Large intestine (tissue), 12 donors: ENCODE measurements at places on chromosomes 1 and 21. TPM values are rescaled to one million over a fixed set of nuclear protein-coding genes. Genes with fewer than 3 reads are reported as not detected.
A peak's percentile ranks its signal among the peaks of the same experiment; 100 is the strongest.

GRCh38 chr1:180854001-180854400 lies 58.7 kb upstream of the KIAA1614 start:
- DNase-seq = no peak

DNA sequence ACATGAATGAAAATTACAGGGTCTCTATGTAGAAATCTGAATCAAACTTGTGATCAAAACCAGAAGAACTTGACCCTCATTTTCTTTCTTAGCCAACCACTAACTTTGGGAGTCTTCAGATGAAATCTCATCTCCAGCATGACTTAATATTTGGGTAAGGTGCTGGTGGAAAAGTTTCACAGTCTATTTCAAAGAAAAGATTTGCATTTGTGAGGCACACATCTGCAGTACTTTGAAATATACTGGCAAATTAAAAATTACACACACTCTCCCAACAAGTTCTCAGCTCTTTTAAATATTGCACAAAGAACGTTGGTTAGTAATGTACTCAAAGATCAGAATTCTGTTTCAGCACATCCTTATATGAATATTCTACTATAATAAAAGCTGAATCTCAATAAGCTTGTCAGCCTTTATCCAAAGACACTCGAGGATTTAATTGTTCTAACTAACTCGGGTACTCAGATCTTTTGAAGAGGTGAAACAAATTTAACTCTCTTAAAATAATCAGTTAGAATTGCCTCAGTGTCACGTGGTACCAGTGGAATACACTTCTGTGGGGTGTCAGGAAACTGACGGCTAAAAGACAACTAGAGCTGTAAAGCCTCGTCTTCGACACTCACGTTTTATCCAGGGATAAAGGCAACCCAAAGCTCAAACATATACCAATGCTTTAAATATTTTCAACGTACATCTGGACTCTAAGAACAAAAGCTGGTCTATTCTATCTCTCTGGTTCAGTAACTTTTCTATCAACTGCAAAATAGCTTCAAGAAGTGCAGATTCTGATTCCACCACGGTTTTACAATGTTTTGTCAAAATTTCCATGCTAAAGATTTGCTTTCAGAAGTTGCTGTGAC lies 19.0 kb downstream of the SAMSN1 start:
- no peak for DNase-seq

DNA sequence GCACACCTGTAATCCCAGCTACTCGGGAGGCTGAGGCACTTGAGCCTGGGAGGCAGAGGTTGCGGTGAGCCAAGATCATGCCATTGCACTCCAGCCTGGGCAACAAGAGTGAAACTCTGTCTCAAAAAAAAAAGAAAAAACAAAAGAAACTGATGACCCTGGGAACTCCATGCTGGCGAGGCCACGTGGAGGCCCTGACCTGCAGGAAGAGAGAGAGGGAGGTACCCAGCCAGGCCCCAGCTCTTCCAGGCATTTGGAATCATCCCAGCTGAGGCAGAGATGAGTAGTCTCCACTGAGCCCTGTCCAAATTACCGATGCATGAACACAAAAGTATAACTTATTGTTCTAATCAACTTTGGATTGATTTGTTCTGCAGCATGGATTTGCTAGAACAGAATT lies 132.0 kb upstream of the ZBTB40 start:
- DNase-seq = no peak

Gene MYOCOS
- not detected for polyA plus RNA-seq

- DNase-seq = peak; percentile 81
Observed at GRCh38 chr1:186680245-186681061, at the start of gene PTGS2. Gene PTGS2 (minus strand): TSS chr1:186680423. CDS start chr1:186680290, 133 bp downstream.

DNA sequence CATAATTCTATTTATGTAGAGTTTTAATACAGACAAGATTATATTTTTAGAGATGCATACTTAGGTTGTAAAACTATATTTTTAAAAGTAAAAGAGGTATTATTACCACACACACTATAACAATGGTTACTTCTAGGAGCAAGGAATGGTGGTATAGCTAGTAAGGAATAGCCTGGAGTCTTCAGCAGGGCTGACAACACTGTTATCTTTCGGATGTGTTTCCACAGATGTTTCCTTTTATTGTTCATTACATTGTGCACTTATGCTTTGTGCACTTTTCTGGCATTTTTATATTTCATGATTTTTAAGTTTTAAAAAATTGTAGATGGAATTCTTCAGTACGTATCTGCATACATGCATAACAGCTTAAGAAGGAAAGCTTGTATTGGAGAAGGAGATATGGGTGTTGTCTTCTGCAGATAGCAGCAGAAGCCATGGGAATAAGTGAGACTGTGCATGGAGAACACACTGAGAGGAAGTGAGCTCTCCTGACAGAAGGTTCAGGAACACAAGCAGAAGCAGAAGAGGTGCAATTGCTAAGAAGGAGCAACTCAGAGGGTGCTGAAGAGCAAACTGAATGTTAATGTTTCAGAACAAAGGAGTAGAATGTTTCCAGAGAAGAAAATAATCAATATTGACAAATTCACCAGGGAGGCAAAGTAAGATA lies 91.8 kb downstream of the UCHL5 start:
- DNase-seq = no peak

DNA sequence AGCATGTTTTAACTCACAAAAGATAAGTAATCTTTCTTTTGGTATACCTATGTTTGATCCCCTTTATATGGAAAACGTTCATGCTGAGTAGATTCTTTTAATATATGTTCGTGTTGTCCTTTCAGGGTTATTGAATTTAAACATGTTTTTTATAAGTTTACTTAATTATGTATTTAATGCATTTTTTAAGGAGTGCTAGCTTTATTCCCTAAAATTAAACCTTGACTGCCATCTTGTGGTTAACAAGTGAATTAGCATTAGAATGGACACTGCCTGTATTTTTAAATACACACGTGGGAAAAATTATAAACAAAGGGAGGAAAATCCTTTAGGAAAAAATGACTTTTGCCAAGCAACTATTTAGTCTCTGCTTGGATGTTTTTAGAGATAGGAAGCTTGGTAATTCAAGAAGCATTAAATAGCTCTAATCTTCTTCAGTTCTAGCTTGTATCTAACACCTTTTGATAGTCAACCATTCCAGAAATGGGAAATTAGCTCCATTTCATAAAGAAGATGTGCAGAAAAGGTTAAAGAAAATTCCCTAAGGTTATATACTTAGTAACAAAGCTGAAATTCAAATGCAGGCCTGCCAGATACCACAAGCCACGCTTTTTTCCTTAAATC lies 43.0 kb downstream of the UBE2U start:
- peak; percentile 29 for DNase-seq

- DNase-seq = no peak
Observed at GRCh38 chr1:192524223-192524622, 51.4 kb upstream of the RGS1 start.

DNA sequence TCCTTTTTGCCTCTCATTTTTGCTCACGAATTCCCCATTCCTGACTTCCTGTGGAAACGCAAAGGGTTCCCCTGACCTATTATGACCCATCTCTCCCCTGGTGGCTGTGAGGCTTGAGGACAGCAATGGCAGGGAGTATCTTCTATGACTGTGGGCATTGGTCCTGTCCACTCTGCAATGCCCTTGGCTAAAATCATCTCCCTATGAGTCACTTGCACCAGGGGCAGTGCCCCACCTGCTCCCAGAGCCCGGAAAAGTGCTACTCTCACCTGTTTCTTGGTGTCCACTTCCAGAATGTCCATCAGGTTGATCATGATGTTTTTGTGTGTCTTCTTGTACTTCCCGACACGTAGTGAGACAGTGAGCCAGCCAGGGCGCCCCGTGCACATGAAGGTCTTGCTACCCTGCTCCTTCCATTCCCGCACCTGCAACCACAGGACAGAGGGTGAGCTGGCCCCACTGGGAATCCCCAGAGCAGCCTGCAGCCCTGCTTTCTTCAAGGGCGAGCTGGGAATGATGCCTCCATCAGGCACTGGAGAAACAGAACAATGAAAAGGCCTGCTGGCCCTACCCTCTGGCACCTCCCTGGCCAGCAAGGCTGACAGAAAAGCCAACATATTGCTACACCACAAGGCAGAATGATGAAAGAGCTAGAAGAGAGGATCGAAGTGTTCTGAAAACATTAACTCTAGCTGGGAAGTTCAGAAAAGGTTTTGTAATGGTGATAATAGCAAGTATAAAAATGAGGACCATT lies 3.5 kb downstream of the DHCR24 start:
- no peak for DNase-seq

Gene GJB3
- 0.21 TPM for polyA plus RNA-seq

DNA sequence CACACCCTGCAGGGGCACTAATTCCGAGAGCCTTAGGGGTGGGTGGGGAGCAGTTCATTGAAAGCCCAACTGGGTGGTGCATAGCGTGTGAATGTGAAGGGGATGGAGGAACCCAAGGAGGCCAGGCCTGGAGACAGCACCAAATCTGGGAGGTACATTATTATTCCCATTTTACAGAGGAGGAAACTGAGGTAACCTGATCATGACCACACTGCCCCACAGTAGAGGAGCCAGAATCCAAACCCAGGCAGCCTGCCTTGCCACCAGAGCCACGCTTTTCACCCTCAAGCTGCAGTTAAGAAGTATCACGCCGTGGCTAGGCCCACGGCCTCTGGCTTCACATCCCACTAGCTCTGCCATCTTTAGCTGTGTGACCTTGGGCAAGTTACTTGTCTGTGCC lies 633 bp upstream of the BSND start:
- DNase-seq = no peak

- DNase-seq = no peak
Observed at GRCh38 chr1:56797065-56797685, 22.0 kb downstream of the FYB2 start.

DNA sequence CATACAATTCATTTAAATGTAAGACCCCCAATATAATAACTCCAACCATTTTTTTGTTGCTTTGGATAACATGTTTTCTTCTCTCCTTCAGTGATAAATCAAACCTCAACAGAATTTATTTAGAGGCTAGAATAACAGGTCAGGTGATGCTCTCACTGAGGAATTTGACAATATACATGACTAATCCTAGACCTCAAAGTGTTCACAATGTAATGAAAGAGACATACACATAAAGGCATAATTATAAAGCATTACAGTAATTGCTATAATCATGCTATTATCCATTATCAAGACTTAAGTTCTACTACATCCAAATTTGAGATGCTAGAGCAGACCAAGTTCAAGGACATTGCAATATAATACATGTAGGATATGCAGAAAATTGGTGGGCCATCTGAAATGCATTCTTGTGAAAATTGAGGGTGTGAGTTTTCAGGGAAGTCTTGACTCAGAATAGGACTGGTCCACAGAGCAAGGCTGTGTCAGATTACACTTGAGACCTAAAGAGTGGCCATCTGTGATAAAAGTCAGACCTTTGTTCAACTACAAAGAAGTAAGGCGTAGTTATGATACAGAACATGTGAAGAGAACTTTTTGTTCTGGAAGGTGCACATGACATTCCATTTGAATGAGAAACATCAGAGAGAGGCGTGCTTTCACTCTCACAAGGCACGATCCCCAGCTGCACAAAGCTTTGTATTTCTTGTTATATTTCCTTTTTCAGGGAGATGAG lies 45.5 kb downstream of the UTP25 start:
- DNase-seq = no peak

DNA sequence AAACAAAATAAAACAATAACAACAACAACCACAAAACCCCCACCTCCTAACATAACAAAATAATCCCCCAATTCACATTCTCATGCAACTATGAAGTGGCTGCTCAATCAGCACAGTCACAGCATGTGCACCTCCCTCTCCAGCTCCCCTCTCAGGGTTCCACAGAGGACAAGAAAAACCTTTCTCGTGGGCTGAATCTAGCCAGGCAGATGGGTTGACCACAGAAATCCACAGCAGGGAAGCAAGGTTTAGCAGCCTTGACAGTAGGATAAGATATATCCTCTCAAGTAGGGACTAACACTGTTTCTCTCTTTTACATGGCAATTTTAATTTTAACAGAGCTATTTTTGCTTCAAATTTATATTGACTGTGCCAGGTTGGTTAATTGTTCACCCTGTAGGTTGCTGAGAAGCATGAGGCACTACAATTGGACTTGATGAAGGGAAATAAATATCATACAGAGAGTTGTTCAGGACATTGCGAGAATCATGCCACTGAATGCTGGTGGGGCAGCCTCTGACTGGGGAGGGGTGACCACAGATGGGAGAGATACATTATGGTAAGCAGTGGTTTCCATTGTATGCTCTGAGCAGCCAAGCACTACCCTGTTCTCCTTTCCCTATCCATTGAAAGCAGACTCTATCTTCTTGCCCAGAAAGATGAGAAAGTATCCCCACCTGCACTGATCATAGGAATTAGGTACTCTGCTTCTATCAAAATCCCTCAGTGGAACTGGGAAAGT lies 535.1 kb downstream of the DPYD start:
- DNase-seq = no peak

- DNase-seq = no peak
Observed at GRCh38 chr21:34779860-34780259, 111.1 kb downstream of the CLIC6 start.

DNA sequence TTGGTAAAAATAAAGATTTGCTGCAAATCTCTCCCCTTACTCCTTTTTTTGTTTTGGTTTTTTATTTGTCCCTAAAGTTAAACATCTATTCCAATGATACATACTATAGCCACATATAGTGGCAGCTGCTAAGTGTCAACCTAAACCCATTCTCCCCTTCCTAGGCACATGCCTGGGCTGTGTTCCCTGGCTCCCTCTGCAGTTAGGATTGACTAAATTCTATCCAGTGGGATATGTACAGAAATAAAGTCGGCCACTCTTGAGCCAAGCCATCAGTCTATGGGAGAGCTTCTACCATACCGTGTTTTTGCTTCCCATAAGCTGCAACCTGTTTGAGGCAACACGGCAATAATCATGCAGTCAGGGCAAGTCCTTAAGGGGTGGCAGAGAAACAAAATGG lies 23.6 kb downstream of the MCOLN3 start:
- no peak for DNase-seq

GRCh38 chr1:217660353-217661062 lies 29.4 kb downstream of the SPATA17 start:
- DNase-seq = peak; percentile 3

GRCh38 chr21:15065392-15066122 lies 757 bp upstream of the NRIP1 start:
- DNase-seq = peak; percentile 64

DNA sequence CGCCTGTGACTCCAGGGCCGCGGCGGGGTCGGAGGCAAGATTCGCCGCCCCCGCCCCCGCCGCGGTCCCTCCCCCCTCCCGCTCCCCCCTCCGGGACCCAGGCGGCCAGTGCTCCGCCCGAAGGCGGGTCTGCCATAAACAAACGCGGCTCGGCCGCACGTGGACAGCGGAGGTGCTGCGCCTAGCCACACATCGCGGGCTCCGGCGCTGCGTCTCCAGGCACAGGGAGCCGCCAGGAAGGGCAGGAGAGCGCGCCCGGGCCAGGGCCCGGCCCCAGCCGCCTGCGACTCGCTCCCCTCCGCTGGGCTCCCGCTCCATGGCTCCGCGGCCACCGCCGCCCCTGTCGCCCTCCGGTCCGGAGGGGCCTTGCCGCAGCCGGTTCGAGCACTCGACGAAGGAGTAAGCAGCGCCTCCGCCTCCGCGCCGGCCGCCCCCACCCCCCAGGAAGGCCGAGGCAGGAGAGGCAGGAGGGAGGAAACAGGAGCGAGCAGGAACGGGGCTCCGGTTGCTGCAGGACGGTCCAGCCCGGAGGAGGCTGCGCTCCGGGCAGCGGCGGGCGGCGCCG lies at the start of gene SIM2:
TSS of gene SIM2 (plus strand) at position 135 of the 565 bp plus-strand sequence. CDS start 632 bp downstream, outside the sequence.
- no peak for DNase-seq

Gene RAB13
- 110 TPM for polyA plus RNA-seq

- no peak for DNase-seq
Observed at GRCh38 chr21:45855248-45855811, 126.2 kb upstream of the COL6A1 start.
